ENCODE measurements at places on chromosomes 7 and 10.

GRCh38 chr7:86908948-86909347, 150.5 kb downstream of the ELAPOR2 start:
- DNase-seq, result no peak

GRCh38 chr7:16603633-16604032, 41.9 kb downstream of the ANKMY2 start:
- no peak for DNase-seq

DNA sequence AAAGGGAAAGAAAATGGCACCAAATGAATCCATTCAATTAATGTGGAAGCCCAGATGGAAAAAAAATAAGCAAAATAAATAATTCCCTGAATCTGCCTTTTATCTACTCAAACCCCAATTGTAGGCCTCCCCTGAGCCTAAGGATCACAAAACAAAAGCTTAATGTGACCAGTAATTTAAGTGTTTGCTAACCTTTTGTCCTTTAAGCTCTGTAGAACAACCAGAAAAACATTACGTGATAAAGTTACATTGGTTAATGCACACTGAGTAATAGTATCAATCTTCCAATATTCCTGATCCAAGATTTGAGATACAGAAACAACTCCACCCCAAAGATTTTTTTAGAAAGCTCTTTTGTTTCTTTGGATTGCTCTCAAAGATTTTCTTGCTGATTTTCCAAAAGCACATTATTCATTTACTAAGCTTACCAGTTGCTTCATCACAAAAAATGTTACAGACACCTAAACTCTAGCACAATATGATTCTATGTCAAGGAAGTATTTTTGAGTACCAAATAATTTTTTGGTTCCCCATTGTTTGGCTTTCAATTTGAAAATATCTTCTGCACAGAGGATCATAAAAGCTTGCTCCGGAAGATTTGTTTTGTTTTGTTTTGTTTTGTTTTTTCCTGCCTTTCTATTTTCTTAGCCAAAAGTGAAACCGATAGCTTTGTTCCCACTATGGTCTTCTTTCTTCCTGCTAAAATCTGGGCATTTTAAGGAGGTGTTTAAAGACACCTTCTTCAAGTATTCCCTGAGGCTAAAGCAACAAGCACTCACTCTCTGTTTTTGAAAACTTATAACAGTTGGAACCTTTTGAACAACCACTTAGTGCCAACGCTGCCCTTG, 54.2 kb downstream of the TRIL start:
- peak; percentile 7 for DNase-seq

GRCh38 chr7:40530292-40530691, 395.5 kb downstream of the SUGCT start:
- DNase-seq, result no peak

GRCh38 chr7:74202841-74203556, 6.8 kb upstream of the LAT2 start:
- DNase-seq, result no peak

All from NCI-H1092 treated with DMSO at 0.1 percent for 48 hours (cell line).